ENCODE measurements at places on chromosomes 6 and 20.

GRCh38 chr6:16108921-16109658, 19.8 kb upstream of the MYLIP start:
- DNase-seq: no peak

DNA sequence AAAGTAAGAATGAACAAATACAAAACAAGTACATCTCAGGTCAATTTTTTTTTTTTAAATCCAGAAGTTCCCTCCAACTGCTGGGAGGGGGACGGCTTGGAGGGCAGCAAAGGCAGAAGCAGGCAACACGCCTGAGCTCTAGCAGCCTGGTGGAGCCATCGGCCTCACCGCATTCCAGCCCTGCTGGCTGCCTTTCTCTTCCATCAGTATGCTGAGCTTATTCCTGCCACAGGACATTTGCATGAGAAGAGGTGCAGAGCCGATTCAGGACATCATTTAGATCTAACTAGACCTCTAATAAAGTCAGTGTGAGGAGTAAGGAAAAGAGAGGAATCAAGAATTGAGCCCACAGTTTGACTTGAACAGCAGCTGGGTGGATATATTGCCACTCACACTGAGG, 318.8 kb downstream of the ZFAND3 start:
- DNase-seq: no peak

- no peak for DNase-seq
Measured at GRCh38 chr20:57449398-57450354, 58.5 kb downstream of the RBM38 start.

GRCh38 chr6:36349240-36349639, 12.6 kb upstream of the BNIP5 start:
- no peak for DNase-seq

DNA sequence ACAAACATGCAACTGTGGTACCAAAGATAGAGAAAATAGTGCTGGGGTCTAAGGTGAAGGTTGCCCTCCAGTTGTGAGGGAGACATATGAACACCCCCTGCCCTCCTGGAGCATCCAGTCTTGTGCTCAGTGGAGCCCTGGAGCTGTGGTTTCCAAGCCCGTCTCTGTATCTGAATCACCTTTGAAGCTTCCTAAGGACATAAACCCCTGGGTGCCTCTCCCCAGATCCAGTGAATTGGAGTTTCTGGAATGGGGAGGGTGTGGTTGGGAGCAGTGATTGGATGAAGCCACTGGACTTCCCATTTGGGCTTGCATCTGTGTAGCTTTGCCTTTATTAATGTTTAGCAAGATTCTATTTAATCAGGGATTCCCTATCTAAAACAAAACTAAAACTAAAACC, 22.4 kb upstream of the E2F3 start:
- DNase-seq: no peak

DNA sequence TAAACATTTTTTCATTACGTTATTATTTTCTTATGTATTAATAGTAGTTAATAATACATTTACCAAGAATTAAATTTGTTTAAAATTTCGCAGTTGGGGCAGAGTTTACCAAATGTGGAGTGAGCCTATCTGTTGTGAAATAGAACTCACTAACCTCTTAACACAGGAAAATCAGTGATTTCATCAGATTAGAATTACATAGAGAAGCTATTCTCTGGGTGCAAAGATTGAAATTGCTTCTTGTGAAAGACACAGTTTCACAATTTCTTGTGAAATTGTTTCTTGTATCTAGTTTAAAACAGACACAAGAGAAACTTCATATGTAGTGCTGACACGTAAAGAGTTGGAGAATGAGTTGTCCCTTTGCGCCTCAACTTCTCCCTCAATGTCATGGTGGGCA, 69.4 kb upstream of the PRL start:
- no peak for DNase-seq

DNA sequence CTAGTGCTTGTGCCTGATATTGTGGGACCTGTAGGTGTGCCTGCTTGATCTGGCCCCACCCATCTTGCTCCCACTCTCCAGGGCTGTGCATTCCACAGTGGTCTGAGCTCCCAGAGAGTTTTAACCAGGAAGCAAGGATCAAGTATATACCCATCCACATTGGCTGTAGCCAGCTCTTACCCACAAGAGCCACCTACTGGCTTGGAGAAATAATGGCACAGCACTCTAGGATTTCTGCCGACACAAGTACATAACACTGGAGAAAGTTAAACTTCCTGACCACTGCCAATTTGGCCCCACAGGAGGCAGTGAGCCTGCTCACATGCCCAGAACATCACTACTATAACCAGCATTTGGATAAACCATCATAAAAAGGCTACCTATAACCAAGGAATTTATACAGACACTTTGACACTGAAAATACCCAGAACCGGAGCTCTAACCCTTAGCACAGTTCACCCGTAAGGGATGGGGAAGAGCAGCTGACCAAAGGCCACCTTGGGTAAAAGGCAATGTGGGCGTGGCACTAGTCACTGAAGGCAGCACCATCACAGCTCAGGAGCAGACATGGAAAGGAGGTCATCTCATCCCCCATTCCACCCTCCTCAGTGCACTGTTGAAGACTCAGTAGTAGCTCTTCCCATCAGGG, 440.4 kb downstream of the BTBD3 start:
- no peak for DNase-seq

DNA sequence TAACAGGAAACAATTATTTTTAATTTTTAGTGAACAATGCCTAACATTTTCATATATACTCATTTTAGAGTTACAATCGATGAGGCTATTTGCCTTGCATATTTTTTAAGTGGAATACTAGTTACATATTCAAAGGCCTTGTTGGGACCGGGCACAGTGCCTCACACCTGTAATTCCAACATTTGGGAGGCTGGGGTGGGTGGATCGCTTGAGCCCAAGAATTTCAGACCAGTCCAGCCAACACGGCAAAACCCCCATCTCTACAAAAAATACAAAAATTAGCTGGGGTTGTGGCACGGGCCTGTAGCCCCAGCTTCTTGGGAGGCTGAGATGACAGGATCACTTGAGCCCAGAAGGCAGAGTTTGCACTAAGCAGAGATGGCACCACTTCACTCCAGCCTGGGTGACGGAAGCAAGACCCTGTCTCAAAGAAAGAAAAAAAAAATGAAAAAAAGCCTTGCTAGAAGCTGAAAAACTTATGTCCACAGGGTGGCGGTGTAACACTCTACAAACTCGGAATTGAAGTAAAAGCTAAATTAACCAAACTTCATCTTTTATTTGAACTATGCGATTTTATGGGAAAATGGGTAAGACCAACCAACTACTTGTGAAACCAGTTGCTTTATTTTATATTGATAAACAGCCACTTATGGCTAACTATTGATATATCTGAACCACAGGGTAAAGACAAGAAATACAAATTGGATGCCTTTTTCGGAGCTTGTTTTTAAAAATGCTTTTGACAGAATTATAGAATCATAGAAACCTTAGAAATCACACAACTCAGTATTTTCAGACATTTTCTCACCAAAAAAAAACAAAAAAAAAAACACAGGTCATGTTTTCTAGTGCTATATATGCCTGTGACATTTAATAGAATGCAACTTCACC, 24.1 kb upstream of the ROS1 start:
- no peak for DNase-seq

- no peak for DNase-seq
Measured at GRCh38 chr6:115773741-115774140, 286.9 kb downstream of the FRK start.

- no peak for DNase-seq
Measured at GRCh38 chr6:42898891-42899361, 16.9 kb upstream of the PTCRA start.
